ENCODE measurements at places on chromosomes 13 and 19.
A peak's percentile ranks its signal among the peaks of the same experiment; 100 is the strongest.

DNA sequence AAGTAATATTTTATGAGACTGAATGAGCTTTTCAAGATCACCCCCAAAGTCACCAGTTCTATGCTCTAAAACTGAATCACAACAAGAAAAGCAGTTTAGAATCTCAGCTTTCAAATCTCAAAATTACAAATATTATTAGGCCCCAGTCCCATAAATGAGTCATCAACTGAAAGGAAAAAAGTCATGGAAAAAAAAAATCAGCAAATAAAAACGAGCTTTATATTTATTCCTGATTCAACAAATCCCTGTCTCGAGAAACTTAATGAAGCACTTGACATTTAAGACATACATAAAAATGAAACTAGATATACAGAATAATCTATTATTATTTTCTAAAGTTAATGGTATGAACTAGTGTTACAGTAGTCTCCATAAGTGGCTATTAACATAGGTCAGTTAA, 203.0 kb downstream of the DIAPH3 start:
- DNase-seq: no peak

DNA sequence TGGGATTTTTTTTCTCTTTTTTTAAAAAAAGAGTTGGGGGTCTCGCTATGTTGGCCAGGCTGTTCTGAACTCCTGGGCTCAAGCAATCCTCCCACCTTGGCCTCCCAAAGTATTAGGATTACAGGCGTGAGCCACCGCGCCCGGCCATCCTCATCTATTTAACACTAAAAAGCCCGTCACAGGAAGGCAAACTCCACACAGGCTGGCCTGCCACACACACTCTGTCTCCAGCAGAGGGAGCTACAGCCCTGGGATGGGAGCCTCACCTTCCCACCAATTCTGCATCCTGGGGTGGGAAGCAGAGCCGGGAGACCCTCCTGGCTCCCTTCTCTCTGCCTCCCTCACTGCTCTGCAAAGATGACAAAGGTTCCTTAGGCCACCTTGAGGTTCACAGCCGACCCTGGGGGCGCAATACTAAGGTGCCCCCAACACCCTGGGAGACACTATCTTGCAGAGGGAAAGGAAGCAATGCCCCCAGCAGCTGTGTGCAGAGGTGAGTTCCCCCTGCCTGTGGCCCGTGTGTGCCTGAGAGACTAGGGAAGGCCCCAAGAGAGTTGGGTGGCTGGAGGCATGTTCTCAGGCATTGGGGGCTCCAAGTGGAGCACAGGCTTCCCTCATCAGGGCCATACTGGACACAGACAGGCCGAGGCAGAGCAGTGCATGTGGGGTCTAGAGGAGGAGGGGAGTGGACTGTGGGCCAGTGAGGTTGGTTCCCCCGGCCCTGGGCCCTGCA, 27.4 kb upstream of the TIMM44 start:
- DNase-seq: no peak

GRCh38 chr13:79439275-79439674, 33.2 kb upstream of the RBM26 start:
- DNase-seq: no peak

GRCh38 chr13:106619688-106620555, 52.0 kb upstream of the ARGLU1 start:
- DNase-seq: peak; percentile 9

GRCh38 chr13:44417446-44417845, 43.8 kb downstream of the SERP2 start:
- no peak for DNase-seq

DNA sequence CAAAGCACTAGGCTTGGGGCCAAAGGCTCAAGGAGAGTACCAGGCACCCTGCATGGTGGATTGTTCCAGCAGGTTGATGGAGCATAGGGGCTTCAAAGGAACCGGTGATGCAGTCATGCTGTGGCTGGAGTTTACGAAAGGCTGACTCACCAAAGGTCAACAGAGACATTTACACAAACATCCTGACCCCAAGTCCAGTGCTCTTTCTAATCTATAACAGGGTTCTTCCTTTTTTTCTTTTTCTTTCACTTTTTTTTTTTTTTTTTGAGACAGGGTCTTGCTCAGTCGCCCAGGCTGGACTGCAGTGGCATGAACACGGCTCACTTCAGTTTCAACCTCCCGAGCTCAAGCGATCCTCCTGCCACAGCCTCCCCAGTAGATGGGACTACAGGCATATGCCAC, 35.6 kb upstream of the TPTE2 start:
- DNase-seq: no peak

- no peak for DNase-seq
Measured at GRCh38 chr13:79440958-79441528, 35.0 kb upstream of the RBM26 start.

- DNase-seq: no peak
Measured at GRCh38 chr13:25688536-25688935, 316.8 kb downstream of the ATP8A2 start.

GRCh38 chr13:31107109-31107508, 54.6 kb downstream of the HSPH1 start:
- DNase-seq: no peak

DNA sequence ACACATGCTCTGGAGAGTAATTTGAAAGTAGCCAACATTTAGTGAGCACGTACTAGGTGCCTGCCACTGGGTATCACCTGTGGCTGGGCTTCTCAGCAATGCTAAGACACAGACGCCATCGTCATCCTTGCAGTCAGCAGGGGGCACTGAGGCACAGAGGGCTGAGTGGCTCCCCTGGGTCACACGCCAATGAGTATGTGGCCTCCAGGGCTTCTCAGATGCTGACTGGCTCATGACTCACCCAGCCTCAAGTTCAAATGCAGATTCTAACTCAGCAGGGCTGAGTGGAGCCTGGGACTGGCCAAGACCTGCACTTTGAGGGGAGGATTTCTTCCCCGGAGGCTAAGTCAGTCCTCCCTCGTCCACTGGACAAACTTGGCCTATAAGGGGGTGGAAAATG, 115.1 kb upstream of the CACNA1A start:
- DNase-seq: peak; percentile 75

GRCh38 chr13:99335603-99336002, 28.4 kb upstream of the GPR183 start:
- DNase-seq: no peak
